ENCODE measurements at places on chromosomes 7 and 10.

DNA sequence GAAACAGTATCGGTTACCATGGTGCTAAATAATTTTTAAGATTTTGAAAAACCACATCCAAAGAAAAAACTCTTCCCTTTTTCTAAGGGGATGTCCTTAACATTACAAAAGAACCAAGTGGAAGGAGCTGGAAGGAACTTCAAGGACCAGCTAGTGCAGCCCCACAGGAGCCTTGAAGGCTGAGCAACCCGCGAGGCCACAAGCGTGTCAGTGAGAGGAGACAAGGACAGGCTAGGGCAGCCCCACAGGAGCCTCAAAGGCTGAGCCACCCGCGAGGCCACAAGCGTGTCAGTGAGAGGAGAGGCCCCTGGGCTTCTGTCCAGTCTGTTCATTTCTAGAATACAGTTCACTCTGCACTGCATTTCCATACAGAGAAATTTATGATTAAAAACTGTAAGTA lies 80.1 kb upstream of the ATP6V0A4 start:
- DNase-seq, result no peak

DNA sequence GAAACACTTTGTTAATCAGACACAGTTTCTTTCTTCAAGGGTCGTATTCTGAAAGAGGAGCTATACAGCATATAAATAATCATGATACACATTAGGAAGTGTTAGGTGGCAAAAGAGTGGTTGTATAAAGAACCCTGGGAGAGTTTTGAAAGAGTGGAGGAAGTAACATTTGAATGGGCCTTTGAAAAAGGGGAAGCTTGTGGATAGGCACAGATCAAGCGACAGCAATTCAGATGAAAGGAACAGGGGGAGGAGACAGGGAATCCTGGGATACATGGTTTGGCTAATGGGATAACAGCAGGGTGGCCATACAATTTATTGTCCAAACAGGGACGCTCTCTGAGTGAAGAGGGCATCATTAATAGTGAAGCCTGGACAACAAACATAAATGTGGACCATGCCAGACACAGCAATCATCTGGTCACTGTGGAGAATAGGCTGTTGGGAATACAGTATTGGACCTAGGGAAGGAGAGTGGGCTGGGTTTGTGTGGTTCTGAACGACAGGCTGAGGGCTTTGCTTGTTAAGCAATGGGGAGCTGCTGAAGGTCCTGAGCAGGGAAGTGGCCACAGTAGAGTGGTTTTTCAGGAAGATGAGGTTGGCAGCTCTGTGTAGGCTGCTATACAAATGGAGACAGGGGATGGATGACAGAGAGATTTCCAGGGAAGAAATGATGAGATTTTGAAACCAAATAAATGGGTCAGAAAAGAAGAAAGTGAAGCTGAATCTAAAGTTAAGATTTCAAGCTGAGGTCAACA lies 75.9 kb downstream of the ICA1 start:
- no peak for DNase-seq

- no peak for DNase-seq
Observed at GRCh38 chr10:3067118-3067858, at the start of gene PFKP. PFKP (plus strand) TSS chr10:3067548; CDS start chr10:3067596, 48 bp downstream.

DNA sequence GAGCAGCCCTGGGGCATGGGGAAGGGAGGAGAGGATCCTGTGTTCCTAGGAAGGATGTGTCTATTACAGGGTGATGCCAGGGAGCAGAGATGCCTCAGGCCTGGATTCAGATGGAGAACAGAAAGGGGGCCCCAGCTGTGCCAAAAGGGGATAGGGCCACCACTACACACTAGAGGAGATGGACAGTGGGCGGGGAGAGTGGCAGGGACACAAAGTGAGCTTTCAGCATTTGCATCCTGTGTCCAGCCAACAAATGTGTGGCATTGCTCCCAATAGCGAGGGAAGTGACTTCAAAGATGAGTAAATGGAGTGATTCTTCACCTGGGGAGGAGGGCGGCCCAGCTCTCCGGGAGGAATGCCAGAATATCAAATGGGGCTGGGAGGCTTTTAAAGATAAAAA lies 64.9 kb upstream of the WAPL start:
- DNase-seq, result no peak

DNA sequence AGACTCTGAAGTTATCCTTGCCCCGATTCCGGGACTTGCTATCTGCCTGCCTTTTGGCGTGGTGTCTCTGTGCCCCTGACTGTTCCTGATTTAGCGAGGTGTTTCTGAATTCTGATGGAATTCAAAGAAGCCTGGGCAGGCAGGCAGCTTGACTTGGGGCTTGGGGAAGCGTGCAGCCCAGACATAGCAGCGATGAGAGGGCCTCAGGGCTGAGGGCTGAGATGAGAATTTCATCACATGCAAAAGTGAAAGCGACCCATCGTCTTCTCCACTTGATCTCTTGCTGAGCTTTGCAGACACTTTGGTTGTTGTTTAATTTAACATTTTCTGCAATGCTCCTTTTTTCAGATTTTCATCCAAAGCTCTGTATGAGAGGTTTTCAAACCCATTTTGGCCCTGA lies 57.8 kb downstream of the TCF7L2 start:
- DNase-seq, result no peak

DNA sequence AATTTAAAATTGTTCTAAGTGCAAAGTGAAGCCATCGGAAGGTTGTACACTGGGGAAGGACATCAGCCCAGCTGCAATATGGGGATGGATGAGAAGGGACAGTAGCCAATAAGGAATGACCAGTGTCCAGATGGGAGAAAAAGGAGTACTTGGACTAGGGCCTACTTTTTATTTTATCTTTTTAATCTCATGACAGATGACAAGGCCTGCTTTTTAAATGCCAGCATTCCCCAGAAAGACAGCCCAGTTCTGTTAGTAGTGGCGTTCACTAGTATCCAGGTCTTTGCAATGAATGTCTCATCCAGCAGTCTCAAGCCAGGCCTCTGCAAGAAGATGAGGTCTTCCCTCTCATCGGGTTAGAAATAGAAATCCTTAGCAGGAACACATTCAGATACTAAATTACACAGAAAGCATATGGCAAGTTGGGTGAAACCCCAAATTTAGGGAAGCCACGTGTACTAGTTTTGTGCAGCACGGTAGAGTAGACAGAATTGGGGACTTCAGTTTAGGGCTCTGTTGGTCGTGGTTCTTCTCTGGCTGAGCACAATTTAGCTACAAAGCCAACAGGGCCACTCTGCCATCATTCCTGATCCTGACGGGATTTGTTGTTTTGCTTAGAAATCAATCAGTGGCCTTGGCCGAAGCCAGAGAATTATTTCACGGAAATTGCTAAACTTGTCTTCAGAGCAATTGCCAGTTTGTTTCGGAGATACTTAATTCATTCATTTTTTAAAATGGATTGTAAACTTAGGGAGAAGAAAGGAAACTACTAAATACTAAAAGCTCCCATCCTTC lies 227.8 kb downstream of the ARHGAP21 start:
- no peak for DNase-seq

GRCh38 chr7:50229964-50230363 lies 74.6 kb upstream of the IKZF1 start:
- DNase-seq, result no peak

GRCh38 chr7:141333459-141333858 lies 217.8 kb upstream of the AGK start:
- no peak for DNase-seq

DNA sequence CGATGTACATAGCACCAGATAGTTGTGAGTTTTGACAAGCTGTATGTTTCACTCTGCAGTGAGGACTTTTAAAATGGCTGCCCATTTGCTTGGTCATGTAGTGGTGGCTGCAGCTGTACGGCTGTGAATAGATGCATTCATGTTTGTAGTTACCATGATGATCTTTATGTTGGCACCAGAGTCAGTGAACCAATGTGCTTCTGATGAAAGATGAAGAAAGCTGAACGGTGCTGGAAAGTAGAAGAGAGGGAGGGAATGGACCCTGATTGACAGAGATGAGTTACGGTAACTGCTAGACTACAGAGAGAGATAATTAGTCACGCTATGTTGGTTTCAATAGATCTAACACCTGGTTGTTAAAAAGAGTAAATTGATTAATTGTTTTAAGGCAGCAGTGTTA lies 256.8 kb downstream of the CELF2 start:
- no peak for DNase-seq

DNA sequence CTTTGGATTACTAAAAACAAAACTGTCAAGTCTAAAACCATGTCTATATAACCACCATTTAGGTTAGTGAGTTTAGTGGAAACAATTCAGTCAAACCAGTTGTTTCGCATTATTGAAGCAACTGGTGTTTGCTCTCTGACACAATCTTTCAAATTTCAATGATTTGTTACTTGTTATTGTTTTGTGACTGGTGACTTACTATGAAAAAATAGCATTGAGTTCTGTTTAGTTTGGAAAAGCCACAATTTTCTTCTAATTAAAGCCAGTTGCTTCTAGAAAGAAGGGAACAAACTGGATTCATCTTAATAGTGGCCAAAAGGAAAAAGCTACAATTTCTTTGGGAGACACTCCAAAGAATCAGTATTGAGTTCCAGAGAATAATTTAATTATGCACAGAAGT lies 30.4 kb downstream of the LAMB4 start:
- no peak for DNase-seq

GRCh38 chr7:132618956-132619305 lies 42.7 kb upstream of the PLXNA4 start:
- no peak for DNase-seq

DNA sequence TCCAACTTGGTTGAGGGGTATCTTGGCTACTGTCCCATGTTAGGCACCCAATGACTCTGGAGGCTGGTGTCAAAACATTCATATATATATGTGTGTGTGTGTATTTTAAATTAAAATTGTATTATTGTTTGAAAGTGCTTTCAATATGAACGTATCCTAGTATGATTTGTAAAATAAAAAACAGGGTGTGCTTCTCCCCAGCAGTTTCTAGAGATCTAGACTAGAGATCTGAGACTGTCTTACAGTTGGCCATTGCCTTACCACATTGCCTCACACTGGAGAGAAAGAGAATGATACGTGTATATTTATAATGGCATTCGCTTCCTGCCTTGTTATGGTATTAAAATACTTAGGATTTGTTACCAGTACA lies 1.2 kb downstream of the BAG3 start:
- DNase-seq, result peak; percentile 61

GRCh38 chr7:128007303-128007680 lies 23.9 kb downstream of the LRRC4 start:
- DNase-seq, result no peak

GRCh38 chr7:96418581-96418980 lies 96.7 kb upstream of the SLC25A13 start:
- no peak for DNase-seq

All from naive thymus-derived CD8-positive, alpha-beta T cell (primary cell).